H1 (cell line): ENCODE measurements at places on chromosomes 2 and 18. TPM values are rescaled to one million over a fixed set of nuclear protein-coding genes. Genes with fewer than 3 reads are reported as not detected.

TACR1 gene
- total RNA-seq, result 0.19 and 0.37 TPM in 2 replicates

DNA sequence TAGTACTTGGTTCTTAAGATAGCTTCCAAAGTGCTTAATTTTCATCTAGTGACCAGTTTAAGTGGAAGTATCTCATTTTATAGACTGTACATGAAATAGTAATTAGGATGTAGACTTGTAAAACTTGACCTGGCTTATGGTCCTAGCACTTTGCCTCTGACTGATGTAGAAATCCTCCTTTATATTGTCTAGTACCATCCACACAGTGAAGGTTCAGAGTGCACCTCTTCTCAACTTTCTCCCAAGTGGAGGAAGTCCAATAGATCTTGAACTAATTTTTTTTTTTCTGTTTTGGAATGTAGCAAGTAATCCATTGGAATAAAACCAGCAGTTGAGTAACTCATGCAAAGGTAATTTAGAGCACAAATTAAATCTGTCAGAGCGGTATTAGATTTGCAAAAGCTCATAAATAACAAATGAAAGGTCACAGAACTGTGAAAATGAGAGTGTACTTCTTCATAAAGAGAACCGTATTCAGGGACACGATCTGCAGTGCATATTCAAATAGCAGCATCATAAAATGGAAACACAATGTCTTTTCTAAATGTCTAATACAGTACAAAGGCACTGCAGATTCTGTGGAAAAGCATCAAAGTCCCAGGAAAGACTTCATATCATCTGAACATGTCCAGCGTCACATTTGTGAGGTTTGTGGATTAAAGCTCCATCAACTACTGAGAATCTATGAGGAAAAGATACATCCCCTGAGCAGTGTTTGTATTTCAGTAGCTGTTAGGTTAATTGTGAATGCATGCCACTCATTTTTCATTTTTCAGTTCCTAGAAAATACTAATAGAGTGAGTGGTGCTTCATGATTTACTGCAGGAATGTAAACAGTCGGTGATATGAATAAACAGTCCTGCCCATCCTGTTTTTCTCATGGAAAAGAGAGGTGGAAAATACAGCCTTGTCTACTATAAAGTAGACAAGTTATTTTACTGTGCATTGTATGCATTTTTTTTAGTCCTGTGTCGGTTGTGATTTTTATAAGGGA lies 100.7 kb downstream of the LYPD6 start:
- no peaks in the 10 kb centered on the region for H3K36me3 ChIP-seq

DNA sequence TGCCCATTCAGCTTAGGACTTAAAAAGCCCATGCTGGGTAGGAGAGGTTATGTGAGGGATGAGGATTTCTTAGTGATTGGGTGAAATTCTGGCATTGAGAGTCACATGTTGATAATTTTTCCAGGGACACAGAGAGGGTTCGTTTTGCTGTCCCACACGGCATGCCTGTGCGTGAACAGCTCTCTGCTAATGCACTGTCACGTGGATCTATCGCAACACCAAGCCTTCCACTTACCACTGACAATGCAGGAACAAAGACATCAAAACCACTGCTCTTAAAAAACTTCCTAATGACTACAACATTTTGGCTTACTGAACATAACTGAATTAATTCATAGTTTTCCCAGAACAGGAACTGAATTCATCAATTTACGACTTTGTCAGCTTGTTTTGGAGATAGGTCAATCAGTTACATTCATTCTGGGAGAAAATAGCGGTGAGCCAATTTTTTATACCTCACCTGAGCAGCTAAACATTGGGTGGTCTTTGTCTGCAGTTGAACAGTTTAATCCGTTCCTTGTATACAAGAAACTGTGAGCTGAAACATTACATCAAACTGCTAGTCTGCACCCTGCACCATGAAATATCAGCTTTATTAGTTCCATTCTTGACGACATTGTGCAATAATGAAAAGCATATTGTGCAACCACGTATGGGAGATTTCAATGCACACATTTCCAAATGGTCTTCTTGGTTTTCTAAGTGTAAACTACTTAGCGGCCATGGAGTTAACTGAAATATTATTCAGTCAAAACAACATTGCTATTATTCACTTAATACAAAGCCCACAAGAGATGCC lies 127.1 kb downstream of the LPIN1 start:
- no peak for DNase-seq
- no peaks in the 10 kb centered on the region for H3K4me1 ChIP-seq

NPAS2 gene
- 0.65 and 1.8 TPM in 2 replicates for total RNA-seq

CLEC4F gene
- not detected in 2 replicates for total RNA-seq

DNA sequence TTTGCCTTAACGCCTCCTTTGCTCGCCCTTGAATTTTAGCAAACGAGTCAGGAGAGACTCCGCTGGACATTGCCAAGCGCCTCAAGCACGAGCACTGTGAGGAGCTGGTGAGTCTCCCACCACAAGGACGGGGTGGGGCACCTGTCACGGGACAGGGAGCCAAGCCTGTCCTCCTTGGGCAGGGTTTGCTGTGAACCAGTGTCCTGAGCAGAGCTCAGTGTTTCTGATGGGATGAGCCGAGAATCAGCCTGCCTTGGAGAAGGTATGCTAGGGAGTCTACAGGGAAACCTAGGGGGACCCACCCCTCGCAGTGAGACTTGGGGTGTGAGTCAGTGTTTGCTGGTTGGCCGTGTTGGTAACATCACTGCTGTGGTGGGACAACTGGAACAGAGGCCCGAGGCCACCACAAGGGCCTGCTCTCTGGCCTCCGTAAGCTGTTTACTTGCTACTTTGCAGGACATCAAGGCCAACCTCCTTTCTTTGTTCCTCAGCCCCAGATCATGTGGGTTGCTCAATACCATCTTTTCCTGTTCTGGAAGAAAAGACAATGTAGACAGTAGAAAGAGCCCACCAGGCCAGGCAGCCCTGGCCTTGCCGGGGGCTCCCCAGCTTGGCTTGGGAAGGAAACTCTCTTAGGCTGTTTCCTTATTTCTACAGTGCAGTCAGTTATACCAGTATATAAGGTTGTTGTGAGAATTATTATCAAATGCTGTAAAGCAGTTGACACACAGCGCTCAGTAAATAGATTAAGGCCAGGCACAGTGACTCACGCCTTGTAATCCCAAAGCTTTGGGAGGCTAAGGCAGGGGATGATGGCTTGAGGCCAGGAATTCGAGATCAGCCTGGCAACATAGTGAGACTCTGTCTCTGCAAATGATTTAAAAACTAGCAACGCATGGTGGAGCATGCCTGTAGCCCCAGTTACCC lies 42.4 kb downstream of the ITGB1BP1 start:
- DNase-seq, result no peak
- H3K27ac ChIP-seq, result no peak overlapping the region
- no peaks in the 10 kb centered on the region for H3K36me3 ChIP-seq

SEPTIN10 gene
- 93.6 and 101 TPM in 2 replicates for total RNA-seq

DNA sequence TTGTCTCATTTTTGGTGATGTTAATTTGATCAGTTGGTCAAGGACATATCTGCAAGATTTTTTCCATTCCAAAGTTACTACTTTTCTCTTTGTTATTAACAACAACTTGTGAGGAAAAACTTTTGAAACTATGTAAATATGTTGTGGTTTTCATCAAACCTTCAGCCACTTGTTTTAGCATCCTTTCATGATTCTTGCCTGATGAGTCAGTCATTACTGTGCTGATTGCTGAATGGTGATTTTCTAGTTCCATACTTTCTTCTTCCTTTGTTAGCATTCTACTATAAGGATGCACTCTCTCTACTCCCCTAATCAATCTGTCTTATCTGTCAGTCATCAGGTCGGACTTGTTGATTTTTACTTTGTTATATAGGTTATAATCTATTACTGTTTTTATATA lies 10.9 kb downstream of the TMEM87B start:
- no peaks in the 10 kb centered on the region; the same call in 1 of the 2 replicates for H3K36me3 ChIP-seq
- H3K27me3 ChIP-seq, result no peaks in the 10 kb centered on the region
- DNase-seq, result no peak
- H3K4me1 ChIP-seq, result no peaks in the 10 kb centered on the region
- no peak overlapping the region for H3K4me3 ChIP-seq

GRCh38 chr2:190303647-190304046 lies 16.0 kb downstream of the HIBCH start:
- no peak for DNase-seq
- no peaks in the 10 kb centered on the region for H3K27me3 ChIP-seq
- H3K4me1 ChIP-seq, result no peaks in the 10 kb centered on the region
- H3K36me3 ChIP-seq, result peaks cover 6% of the 10 kb centered on the region; the same call in 1 of the 2 replicates
- no peak overlapping the region for H3K4me3 ChIP-seq

IL1R1 gene
- 0.34 and 0.46 TPM in 2 replicates for total RNA-seq

TMEM163 gene
- 2.8 and 2.9 TPM in 2 replicates for total RNA-seq

- H3K36me3 ChIP-seq, result no peaks in the 10 kb centered on the region
- no peak overlapping the region for H3K27ac ChIP-seq
- no peak for DNase-seq
- H3K27me3 ChIP-seq, result no peaks in the 10 kb centered on the region
- H3K4me1 ChIP-seq, result no peaks in the 10 kb centered on the region
- no peak overlapping the region for H3K4me3 ChIP-seq
These were observed 199.4 kb downstream of the SATB2 start for GRCh38 chr2:199258291-199258690.

RUFY4 gene
- total RNA-seq, result 0.32 TPM in 1 of 2 replicates, not detected in the other

DNA sequence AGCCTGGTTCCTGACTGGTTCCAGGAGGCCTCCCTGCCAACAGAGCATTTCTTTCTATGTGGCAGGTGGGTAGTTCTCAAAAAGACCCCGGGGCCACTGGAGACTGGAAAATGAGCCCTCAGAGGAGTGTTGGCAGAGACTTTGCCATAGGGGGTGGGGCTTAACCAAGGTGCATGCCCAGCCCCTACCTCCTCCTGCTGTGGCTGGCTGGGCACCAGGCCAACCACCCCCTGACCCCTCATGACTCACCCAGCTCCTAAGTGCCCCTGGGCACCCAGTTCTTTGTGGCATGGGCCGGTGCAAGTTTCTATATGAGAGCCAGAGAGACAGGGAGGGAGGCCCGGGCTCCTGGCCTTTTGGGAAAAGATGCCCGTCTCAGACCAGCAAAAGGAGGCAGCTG lies 98.2 kb upstream of the SMAD2 start:
- H3K27me3 ChIP-seq, result no peaks in the 10 kb centered on the region
- DNase-seq, result no peak
- no peaks in the 10 kb centered on the region for H3K36me3 ChIP-seq
- H3K4me1 ChIP-seq, result no peaks in the 10 kb centered on the region
- no peak overlapping the region for H3K4me3 ChIP-seq

DNA sequence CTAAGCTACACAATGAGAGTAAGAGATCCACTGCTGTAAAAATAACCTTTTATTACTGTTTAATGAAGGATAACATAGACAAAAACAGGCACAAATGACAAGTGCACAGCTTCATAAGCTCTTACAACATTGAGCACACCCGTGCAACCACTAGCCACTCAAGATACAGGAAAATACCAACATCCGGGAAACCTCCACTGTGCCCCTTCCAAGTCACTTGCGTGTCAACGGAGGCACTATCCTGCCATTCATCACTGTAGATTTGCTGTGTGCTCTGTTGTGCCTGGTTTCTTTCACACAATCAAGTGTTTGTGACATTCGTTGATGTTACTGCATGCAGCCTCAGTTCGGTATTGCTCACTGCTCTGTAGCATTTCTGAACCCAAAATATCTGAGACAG lies 292.9 kb upstream of the MYT1L start:
- no peak for DNase-seq
- no peaks in the 10 kb centered on the region for H3K4me1 ChIP-seq
- no peaks in the 10 kb centered on the region for H3K36me3 ChIP-seq
- H3K4me3 ChIP-seq, result no peak overlapping the region
- H3K27ac ChIP-seq, result no peak overlapping the region

DAPL1 gene
- not detected in 2 replicates for total RNA-seq

DNA sequence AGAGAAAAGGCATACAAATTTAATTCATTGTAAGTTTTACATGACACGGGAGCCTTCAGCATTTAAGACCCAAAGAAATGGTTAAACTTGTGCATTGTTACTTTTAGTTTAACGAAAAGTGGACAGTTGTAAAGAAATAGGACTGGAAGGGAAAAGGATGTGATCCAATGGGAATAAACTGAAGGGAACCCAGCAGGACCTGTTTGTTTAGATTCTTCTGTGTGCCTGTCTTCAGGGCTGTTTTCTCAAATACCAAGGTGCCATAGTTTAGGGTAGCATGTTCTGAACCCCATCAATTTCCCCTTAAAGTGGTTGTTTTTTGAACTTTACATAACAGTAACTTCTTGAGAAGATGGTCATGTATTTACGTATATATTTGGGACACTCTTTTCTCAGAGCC lies 30.3 kb upstream of the CABLES1 start:
- no peaks in the 10 kb centered on the region for H3K4me1 ChIP-seq
- no peak overlapping the region for H3K4me3 ChIP-seq
- no peaks in the 10 kb centered on the region for H3K36me3 ChIP-seq
- H3K27ac ChIP-seq, result no peak overlapping the region

DNA sequence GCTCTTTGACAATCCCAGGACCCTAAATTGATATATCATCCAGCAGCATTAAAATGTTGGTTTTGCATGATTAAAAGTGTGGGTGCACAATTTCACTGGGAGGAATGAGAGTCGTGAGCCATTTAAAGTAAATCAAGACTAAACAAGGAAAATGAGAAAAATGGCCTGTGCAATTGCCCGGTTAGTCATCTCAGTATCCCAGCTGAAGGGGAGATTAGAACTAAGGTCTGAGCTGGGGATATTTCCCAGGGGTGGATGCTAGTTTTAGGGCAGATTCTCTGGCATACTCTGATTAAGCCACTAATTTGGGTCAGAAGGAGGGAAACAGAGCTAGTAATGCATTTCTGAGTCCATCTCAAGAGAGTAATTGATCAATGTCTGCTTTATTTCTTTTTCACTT lies 177.2 kb downstream of the EN1 start:
- H3K4me3 ChIP-seq, result no peak overlapping the region
- no peak overlapping the region for H3K27ac ChIP-seq
- no peaks in the 10 kb centered on the region for H3K36me3 ChIP-seq
- H3K27me3 ChIP-seq, result no peaks in the 10 kb centered on the region; the same call in 1 of the 2 replicates

PMAIP1 gene
- total RNA-seq, result 75.1 and 84.1 TPM in 2 replicates

SULT1C2 gene
- 1.9 and 2.2 TPM in 2 replicates for total RNA-seq
